ENCODE measurements at places on chromosomes 5 and 9.
A peak's percentile ranks its signal among the peaks of the same experiment; 100 is the strongest.

- no peak for DNase-seq
Observed at GRCh38 chr5:90356622-90357021, 52.9 kb downstream of the CETN3 start.

DNA sequence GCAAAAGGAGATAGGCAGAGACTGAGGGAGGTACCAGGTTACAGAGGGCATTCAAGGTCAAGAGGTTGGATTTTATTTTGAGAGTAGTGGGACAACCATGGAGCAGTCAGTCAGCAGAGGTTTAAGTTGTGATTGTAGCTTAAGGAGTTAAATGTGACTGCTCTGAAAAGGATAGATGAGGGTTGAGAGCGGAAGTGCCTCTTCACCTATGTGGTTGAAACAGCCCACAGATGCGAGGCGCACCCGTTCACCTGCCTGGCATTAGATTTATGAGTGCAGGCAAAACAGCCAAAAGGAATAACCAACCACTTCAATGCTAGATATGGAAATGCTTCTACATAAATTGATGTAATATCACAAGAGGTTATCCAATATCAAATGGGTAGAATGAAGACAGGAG, 8.4 kb downstream of the ZNF474 start:
- no peak for DNase-seq

GRCh38 chr9:93451849-93452709, 594 bp downstream of the FAM120A start:
- peak; percentile 46 for DNase-seq

DNA sequence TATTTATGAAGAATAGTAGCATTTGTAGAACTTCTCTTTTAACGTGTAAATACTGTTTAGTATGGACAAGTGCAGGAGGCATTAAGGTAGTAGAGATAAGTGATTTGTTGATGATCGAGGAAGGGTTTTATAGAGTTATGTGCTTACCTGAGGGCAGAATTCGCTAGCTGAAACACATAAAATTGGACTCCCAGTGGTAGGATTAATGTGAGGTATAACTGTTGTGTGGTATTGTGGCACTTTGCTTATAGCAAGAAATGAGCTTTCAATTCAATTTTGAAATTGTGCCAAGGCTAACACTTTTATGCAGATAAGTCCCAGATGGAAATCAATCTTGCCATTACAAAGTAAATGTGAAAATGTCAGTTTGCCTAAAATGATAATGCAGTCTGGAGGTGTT, 1.2 kb downstream of the AP3S1 start:
- no peak for DNase-seq

- DNase-seq, result no peak
Observed at GRCh38 chr5:56734091-56734694, 81.2 kb upstream of the MAP3K1 start.

- no peak for DNase-seq
Observed at GRCh38 chr9:105114964-105115728, 129.3 kb upstream of the SLC44A1 start.

- no peak for DNase-seq
Observed at GRCh38 chr5:38339446-38339845, 81.1 kb downstream of the EGFLAM start.

- DNase-seq, result no peak
Observed at GRCh38 chr5:75234251-75234650, 2.4 kb downstream of the ANKRD31 start.

DNA sequence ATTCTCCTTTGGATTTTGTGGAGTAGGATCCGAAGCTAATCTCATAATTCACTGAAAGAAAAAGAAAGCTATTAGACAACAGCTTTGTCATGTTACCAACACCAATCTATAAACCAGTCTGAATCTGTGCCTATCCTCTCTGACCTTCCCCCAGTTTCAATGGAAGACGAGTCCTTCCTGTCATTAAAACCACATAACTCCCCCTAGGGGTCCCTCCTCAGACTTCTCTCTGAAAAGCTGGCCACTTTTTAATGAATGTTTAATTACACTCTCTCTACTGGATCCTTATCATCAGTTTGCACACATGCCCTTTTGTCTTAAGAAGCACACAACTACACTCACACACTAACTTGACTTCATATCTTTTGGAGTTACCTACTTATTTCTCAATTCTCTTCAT, 98.0 kb upstream of the TSLP start:
- no peak for DNase-seq

GRCh38 chr9:101311758-101312420, 72.9 kb downstream of the BAAT start:
- no peak for DNase-seq

DNA sequence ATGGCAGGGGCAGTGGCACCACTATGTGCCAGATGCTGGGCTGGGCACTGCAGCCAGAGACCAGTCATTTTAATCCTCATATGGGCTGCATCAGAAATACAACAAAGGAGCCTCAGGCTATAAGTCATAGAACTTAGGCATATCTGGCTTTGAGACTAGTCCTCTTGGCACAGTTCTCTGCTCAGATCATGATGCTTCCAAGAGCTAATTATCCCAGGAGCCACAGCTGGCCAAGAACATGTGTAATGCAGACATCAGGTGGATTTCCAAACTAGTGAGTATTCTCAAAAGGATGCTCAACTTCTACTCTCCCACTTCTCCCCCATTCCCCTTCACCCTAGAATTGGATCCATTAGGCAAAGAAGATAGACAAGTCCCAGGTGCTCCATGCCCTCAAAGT, 562.2 kb upstream of the TRPC7 start:
- no peak for DNase-seq

DNA sequence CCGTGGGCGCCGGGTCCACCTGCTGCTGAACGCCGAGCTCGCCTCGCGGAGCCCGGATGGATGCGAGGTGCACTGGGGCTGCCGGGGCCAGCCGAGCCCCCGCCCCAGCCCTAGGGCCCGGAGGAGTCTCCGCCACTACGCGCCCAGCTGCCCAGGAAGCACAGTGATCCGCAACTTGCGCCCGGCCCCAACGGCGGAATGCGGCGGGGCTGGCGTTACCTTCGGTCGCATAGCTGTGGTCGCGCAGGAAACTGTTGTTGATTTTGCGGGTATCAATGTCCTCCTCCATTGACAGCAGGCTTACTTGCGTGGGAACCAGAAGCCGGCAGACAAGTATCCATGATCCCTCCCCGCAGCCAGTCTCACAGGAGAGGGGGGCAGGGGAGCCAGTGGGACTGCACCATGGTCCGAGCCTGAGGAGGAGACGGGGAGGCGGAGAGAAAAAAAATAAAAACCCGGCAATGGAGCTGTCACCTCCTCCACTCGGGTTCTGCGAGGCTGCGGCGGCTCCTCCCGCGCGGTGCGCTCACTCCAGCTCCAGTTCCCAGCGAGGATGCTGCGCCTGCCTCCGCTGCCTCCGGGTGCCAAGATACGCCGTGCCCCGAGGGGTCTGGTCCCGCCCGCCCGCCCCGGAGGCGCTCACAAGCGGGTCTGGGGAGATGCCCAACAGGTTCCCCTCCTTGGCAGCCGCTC, 628 bp downstream of the PPP2R2B start:
- peak; percentile 47 for DNase-seq

GRCh38 chr9:108211411-108211955, 644.3 kb downstream of the ACTL7B start:
- DNase-seq, result no peak

- no peak for DNase-seq
Observed at GRCh38 chr9:14406463-14406862, 92.5 kb upstream of the NFIB start.

GRCh38 chr9:99682870-99683269, 138.8 kb upstream of the NR4A3 start:
- no peak for DNase-seq

- no peak for DNase-seq
Observed at GRCh38 chr5:172180936-172181335, 7.1 kb downstream of the STK10 start.

DNA sequence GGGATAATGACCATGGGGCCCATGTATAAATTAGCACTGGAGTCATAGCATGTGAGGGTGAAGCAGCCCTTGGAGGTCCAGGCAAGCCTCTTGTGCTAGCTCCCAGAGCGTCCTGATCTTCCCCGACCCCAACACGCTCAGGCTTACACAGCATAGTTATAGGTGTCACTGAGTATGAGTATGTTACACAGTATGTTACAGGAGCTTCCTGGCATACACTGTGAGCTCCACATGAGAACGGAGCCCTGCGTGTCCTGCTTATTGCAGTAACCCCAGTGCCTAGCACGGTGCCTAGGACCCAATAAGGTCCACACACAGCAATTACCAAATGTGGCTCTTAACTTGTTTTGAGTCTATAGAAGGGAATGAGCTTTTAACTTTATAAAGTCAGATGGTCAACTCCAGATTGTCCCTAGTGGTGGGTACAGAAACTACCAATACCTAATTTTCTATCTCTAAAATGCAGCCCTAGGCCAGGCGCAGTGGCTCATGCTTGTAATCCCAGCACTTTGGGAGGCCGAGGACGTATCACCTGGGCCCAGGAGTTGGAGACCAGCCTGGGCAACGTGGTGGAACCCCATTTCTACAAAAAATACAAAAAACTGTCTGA, 64.1 kb downstream of the PLAC8L1 start:
- DNase-seq, result no peak

DNA sequence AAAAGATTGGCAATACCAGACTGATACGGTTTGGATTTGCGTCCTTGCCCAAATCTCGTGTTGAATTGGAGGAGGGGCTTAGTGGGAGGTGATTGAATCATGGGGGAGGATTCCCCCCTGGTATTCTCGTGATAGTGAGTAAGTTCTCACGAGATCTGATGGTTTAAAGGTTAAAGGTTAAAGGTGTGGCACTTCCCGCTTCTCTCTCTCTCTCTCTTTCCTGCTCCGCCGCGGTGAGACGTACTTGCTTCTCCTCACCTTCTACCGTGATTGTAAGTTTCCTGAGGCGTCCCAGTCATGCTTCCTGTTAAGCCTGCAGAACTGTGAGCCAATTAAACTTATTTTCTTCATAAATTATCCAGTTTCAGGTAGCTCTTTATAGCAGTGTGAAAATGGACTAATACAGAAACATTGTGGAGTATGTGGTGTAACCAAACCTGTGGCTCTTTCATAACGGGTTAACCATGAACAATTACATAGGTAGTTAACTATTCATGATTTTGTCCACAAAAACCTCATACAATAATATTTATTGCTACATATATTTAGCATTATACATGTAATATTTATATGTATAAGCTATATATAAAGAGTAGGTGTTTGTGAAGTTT, 107.5 kb downstream of the ANXA1 start:
- DNase-seq, result no peak

GRCh38 chr5:77213601-77214000, 3.1 kb downstream of the PDE8B start:
- no peak for DNase-seq

- no peak for DNase-seq
Observed at GRCh38 chr5:142753116-142753631, 17.0 kb upstream of the ARHGAP26 start.

GRCh38 chr9:116644091-116644688, 42.9 kb upstream of the TRIM32 start:
- no peak for DNase-seq

DNA sequence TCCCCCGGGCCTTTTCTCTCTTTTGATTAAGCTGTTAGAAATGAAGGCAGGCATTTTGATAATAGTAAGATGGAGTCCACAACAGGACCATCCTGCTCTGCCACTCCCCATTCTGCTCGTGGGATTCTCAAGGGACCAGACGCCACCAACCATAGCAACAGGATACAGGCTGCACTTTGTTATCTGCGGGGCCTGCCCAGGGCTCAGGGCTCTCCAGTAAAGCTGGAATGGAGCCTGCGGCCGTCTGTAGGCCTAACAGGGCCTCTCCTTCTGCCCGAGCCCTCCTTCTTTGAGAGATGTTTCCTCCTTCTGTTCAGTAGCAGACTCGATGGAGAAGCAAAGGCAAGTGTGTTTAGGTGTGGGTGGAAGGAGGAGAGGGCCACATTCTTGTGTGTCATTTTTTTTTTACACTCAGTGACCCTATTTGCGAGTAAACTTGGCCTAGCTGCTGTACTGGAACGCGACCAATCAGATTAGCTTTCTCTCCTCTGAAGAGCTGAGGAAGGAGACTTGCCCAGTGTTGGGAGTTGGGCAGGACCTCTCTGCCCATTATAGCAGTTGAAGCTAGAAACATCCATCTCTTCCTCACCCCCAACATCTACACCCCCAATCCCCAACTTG, 8.9 kb upstream of the EPB41L4B start:
- no peak for DNase-seq

GRCh38 chr9:91421128-91421765, 2.4 kb downstream of the NFIL3 start:
- DNase-seq, result peak; percentile 46

- no peak for DNase-seq
Observed at GRCh38 chr9:103798620-103799019, 295.5 kb upstream of the SMC2 start.

DNA sequence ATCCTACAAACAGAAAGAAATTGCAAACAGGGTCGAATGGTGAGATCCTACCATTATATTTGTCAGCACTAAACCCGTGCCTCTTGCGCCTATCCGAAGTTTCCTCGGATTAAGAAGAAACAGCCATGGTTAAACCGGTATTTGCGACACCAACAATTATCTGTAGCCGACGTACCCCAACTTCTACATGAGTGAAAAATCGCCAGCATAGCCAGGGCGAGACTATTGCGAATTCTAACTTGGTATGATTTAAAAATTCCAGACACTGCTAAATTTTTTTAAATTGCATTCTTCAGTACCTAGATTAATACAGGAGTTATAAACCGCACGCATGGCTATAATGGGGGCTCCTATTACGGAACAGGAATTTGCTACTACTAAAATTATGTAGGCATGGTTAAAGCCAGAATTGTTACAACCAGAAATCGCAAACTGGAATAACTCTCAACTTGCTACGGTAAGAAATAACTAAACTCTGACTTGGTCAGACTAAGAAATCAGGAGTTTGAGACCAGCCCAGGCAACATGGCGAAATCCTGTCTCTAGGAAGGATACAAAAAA, 25.3 kb upstream of the ANXA2R start:
- no peak for DNase-seq

- no peak for DNase-seq
Observed at GRCh38 chr5:135373736-135374515, 25.1 kb downstream of the MACROH2A1 start.

GRCh38 chr9:72983512-72984225, 30.8 kb upstream of the ALDH1A1 start:
- no peak for DNase-seq

- no peak for DNase-seq
Observed at GRCh38 chr9:14341437-14342122, 27.6 kb upstream of the NFIB start.

DNA sequence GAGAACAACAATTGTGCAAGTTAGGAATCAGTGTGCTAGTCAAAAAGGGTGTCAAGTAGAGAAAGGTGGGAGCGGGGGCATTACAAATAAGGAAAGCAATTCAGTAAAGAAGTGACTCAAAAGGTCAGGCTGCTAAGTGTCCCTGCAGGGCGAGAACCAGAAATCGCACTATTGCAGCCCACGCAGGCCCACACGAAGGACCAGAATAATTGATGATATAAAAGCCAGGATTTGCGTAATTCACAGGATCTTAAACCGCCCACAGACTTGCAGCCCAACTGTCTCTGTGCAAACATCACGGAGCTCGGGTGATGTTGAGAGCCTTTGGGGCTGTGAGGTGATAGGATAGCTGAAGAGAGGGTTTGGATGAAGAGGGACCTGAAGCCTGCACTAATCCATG, 349.0 kb downstream of the BRINP1 start:
- DNase-seq, result no peak

GRCh38 chr9:97280755-97281330, 26.6 kb upstream of the CCDC180 start:
- DNase-seq, result no peak

Measured in H9 (cell line).